Erythroblast (primary cell): ENCODE measurements at places on chromosomes 7 and 10.
A peak's percentile ranks its signal among the peaks of the same experiment; 100 is the strongest.

- DNase-seq: no peak
Measured at GRCh38 chr7:140348161-140348849, 50.0 kb downstream of the SLC37A3 start.

- no peak for DNase-seq
Measured at GRCh38 chr7:79236352-79237028, 217.0 kb downstream of the MAGI2 start.

GRCh38 chr7:36232971-36233550, 80.0 kb downstream of the EEPD1 start:
- DNase-seq: no peak

DNA sequence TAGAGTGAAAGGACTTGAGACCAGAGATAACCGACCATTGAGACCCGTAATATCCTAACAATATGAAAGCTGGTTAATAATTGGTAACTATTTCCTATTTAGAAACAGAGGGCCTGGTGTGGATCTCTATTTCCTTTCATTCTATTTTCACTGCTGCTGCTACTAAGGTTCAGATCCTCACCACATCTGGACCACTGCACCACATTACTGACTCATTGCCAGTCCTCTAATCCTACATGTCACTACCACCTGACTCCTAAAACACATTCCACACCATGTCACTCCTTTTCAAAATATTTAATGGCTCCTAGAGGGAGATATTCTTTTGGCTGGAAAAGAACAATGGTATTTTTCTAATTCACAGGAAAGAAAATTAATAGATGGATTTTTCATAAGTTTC, 6.4 kb downstream of the USP54 start:
- no peak for DNase-seq

DNA sequence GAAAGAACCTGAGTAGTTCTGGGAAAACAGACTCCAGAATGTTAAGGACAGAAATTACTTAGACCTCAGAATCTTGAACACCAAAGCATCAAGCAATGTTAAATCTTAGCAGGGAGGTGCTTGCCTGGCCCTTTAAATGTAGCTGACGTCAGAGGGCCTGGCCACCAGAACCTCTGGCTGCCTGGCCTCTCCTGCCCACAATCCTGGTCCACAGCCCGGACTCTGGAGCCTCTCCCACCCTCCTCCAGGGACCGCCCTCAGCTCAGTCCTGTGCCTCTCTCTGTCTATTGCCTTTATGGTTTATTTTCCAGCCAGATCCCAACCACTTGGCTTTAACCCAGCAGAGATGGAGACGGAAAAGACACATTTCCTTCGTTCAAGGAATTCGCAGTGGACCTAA, 42.2 kb upstream of the EGR2 start:
- no peak for DNase-seq

DNA sequence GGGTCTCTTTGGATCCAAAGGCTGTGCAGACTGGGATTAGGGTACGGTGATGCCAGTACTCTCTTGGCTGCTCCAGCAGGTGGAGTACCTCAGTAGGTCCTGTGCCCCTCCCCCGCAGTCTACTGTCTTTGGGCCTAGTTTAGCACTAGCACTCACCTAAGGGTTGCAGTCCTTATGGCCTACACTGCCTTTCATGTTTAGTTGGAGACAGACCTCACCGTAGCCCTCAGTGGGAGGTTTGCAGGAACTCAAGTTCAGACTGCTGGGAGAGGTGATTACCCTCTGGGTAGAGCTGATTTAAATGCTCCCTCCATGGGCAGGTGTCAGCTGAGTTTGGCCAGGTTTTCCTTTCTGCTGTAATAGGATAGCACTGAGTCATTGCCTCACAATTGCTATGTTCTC, 210.8 kb upstream of the TMEM196 start:
- no peak for DNase-seq

- no peak for DNase-seq
Measured at GRCh38 chr7:150800581-150801241, at the start of gene TMEM176A. Gene TMEM176A, plus strand, starts transcription at chr7:150800769. Its CDS starts 782 bp downstream, at chr7:150801551.

DNA sequence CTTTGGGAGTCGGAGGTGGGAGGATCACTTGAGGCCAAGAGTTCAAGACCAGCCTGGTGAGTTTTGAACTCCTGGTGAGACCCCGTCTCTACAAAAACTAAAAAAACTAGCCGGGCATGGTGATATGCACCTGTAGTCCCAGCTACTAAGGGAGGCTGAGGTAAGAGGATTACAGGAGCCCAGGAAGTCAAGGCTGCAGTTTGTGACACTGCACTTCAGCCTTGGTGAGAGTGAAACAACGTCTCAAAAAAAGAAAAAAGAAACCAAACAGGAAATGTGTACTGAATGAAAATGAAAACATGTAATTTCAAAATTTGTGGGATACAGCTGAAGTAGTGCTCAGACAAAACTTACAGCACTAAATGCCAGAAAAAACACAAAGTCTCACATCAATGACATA, 7.6 kb downstream of the ARHGAP12 start:
- no peak for DNase-seq

DNA sequence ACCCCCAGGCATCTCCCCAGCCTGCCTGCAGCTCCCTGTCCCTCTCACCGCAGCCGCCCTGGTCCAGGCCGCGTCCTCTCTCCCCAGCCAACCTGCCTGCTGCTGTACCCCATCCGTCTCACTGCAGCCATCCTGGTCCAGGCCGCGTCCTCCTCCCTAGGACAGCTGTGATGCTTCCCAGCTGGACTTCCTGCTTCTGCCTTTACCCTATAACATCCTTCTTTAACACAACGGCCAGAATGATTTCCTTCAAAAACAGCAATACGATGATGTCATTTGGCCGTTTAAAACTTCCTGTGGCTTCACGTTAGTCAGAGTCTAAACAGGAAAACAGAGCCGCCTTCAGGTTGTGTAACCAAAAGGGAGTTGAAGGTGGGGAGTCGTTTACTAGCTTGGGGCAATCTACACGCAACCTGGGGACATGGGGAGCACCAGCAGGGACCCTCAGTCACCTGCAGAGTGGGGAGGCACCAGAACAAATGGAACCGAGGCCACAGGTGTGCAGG, 32.2 kb upstream of the ZFAND2A start:
- DNase-seq: no peak

GRCh38 chr7:92697414-92697813, 107.2 kb upstream of the FAM133B start:
- DNase-seq: no peak

DNA sequence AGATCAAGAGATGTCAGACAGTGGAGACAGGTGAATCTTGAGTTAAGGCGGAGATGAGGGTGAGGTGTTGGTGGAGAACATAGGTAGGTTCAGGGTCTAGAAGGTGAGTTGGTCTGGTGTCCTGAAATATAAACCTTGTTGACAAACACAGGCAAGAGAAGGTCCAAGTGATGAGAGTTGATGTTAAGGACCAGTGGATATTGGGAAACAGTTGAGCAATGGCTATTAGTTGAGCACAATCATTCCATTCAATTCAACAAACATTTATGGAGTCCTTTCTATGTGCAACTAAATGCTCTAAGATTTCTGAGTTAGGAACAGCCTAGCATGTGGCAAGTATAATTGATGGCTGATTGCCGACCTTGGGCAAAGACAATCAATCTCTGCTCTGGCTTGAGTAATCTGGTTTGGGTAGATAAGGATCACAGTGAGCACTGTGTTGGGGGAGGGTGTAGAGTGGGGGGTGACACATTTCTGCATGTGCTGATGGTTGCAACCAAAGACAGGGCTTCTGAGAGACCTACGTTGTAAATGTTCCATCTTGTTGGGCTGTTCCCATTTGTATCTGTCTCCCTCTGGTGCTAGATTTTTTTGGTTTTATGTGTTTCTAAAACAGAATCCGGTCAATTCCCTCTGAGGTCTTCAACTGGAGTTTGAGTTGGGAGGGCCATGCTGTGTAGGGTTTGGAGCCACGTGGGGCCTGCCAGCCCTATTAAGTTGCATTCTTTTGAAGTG, 201.1 kb downstream of the BAMBI start:
- DNase-seq: no peak

- DNase-seq: no peak
Measured at GRCh38 chr10:86329093-86329710, 37.4 kb downstream of the GRID1 start.

GRCh38 chr7:1927937-1928644, 258.0 kb downstream of the ELFN1 start:
- DNase-seq: no peak

- no peak for DNase-seq
Measured at GRCh38 chr10:20552382-20552781, 344.7 kb downstream of the NEBL start.

- no peak for DNase-seq
Measured at GRCh38 chr7:19133886-19134285, 11.3 kb downstream of the FERD3L start.

GRCh38 chr10:99370993-99371392, 41.8 kb downstream of the CNNM1 start:
- no peak for DNase-seq

GRCh38 chr10:36494371-36494770, 631.0 kb upstream of the ANKRD30A start:
- no peak for DNase-seq

GRCh38 chr10:83835945-83836745, 303.2 kb upstream of the GHITM start:
- no peak for DNase-seq

GRCh38 chr7:87458148-87458547, 17.3 kb downstream of the ABCB4 start:
- no peak for DNase-seq

DNA sequence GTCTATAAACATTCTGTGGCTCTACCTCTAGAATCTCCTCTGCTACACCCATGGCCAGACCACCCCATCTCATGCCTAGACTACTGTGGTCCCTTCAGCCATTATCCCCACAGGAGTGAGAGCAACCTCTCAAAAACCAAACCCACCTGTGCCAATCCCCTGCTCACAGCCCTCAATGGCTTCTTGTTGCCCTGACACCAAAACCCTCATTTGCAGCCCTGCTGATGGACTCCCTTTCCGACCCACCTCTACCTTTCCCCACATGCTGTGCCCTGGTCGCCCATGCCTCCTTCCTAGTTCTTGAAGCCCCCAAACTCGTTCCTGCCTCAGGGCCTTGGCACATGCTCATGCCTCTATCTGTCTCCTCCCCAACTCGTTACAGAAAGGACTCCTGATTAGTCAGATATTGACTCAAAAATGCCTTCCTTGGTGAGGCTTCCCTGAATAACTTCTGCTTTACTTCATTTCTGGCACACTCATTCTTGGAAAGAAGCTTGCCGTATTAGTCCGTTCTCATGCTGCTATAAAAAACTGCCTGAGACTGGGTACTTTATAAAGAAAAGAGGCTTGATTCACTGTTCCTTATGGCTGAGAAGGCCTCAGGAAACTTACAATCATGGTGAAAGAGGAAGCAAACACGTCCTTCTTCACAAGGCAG, 104.2 kb downstream of the TEX36 start:
- no peak for DNase-seq

DNA sequence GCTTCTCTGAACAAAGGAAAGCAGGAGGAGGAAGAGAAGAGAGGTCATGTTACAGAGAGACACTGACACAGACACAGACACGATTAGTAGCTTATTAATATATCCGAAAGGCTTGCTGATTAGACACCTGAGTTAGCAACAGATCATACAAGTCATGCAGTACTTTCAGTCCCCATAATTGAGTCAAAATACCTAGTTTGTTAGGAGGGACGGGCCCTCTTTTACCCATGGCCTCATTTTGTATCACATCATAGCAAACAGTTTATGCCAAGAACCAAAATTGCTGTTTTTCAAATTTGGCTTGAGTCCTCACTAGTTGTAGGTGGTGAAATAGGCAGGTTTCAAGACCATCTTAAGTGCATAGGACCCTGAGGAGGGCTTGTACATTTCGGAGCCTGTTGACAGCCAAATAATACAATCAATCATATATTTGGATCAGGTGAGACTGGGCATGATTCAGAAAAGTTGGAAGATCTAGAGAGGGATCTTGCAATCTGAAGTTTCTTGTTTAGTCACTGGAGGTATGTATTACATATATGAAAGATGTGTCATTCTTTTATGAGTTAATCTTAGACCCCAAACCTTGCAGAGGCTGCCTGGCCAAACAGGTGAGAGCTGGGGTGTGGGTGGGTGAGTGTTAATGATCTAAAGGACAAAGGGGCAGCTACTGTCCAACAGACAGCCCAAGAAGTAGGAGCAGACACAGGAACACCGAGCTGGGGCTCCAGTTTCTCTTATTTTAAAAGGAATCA, 65.4 kb downstream of the PRPF18 start:
- DNase-seq: no peak

- DNase-seq: no peak
Measured at GRCh38 chr10:62618576-62619412, 185.7 kb upstream of the ADO start.

GRCh38 chr10:106866244-106866845, 298.2 kb downstream of the SORCS1 start:
- DNase-seq: no peak

- DNase-seq: no peak
Measured at GRCh38 chr10:61096056-61096455, 152.1 kb upstream of the RHOBTB1 start.

- DNase-seq: no peak
Measured at GRCh38 chr7:12771378-12771877, 84.0 kb downstream of the ARL4A start.

GRCh38 chr10:92003258-92003657, 79.7 kb downstream of the BTAF1 start:
- no peak for DNase-seq

- no peak for DNase-seq
Measured at GRCh38 chr7:2473496-2474180, 2.6 kb downstream of the GRIFIN start.

- DNase-seq: no peak
Measured at GRCh38 chr7:47313564-47313963, 268.3 kb downstream of the TNS3 start.

- no peak for DNase-seq
Measured at GRCh38 chr7:73921623-73922528, 60.9 kb downstream of the TMEM270 start.

GRCh38 chr10:69845574-69846292, 44.0 kb downstream of the COL13A1 start:
- DNase-seq: no peak

GRCh38 chr10:28171468-28172222, 131.2 kb downstream of the MPP7 start:
- DNase-seq: peak; percentile 1

- no peak for DNase-seq
Measured at GRCh38 chr10:62045765-62046521, 144.4 kb downstream of the ARID5B start.
